ENCODE measurements at places on chromosomes 11 and 22.

GRCh38 chr11:34665077-34665835 is 44.4 kb downstream of the EHF start:
- DNase-seq = no peak

DNA sequence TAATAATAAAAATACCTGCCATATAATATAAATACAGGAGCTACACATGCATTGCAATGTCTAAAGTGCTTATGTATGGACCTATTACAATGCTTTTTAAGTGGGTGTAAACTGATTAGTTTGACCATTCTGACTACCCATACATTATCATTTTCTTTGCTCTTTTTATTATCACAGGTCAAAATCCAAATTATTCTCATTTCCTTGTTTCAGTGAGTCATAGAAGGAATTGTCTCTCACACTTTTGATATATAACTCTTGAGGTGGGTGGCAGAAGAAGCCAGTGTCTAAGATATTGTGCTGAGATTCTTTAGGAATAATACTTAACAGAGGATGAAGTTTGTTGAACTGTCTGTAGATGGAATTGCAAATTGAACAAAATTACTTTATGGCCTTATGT is 35.6 kb downstream of the GAS2 start:
- DNase-seq = no peak

GRCh38 chr11:87425943-87426342 is 388.2 kb downstream of the TMEM135 start:
- DNase-seq = no peak

DNA sequence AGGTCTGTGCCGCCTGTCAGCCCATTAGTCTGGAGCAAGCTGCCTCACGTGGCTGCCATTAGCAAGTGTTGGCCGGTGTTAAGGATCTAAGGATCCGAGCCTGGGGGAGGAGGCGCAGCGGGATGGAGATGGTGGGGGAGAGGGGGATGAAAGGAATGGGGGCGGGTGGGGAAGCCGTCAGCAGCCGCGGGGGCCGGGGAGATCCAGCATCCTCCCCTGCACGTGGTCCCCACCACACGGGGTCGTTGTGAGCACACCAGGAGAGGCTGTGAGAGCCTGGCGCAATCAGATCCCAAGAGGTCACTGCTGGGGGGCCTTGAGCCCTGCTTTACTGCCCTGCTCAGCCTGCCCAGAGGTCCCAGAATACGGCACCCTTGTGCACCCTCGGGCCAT is 7.3 kb downstream of the CABP7 start:
- DNase-seq = no peak

DNA sequence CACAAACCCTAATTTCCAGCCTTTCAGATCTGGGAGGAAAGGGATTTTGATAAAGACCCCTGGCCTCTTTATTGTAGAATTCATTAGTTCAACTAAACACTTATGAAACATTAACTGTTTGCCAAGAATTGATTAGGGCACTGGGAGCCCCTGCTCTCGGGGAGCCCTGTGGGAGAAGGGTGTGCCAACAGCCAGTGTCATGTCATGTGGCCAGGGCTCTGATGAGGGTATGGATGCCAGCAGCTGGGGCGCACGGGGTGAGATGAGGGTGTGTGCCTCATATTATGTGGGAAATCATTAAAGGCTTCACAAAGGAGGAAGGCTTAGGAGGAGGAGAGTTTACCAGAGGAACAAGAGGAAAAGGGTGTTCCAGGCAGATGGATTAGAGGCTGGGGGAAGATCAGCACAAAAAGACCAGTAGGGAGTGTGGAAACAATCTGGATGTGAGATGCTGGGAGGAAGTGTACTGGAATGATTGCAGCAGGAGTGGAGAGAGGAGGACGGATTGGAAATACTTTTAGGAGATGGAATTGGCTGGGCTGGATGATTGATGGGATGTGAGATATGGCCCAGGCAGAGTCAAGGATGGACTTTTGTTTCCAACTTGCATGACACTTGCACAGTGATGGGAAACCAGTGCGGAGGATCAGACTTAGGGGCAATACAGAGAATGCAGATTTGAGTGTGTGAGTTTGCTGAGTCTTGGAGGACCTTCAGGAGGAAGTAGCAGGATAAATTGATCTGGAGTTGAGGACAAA is 137.8 kb downstream of the CSNK2A3 start:
- DNase-seq = no peak

GRCh38 chr11:119888119-119888518 is 159.1 kb upstream of the NECTIN1 start:
- DNase-seq = no peak

DNA sequence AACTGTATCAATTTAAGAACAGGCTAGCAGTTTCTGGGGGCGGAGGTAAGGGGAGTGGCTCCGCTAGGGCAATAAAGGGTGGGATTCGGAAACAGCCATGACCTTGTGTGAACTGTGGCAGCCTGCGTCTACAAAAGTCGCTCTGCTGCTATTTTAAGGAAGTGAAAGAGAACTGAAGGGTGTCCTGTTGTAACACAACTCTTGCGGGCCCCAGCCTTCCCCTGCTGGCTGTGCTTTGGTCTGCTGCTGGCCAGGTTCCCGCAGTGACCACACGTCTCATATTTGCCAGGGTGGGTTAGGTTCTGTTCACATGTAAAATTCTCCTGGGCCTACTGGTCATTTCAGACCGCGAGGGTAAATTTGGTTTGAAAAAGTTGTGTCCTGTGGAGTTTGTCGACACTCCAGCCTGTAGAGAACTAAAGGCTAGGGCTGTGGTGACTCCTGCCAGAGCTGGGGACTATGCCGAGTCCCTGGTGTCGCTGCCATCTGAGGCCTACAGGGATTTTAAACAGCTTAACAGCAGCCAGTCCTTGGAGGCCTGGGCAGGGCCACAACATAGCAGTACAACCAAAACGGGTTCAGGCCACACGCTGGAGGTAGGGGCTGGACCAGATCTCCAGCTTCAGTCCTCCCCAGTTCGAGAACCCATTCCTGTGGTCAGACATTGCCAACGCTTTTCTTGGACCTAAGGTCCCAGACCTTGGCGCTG is 1.1 kb upstream of the PPFIBP2 start:
- no peak for DNase-seq

DNA sequence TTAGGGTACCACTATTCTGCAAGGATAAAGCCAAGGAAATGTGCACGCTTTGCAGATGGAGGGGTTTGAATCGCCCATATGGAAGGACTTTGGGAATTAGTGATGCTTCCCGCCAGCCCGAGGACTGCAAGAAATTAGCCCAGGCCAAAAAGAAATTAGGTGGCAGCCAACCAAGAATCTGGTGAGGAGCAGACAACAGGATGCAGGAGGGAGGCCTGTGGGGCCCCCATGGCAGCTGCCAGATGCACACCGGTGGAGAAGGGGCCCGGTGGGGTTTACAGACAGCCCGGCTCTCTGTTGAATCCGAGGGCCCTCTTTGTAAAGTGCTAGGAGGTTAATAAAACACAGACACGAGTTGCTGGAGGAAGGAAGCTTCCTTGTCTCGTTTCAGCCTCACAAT is 73.5 kb downstream of the TIMP3 start:
- DNase-seq = no peak

GRCh38 chr22:46622081-46622521 is 1.9 kb downstream of the GRAMD4 start:
- no peak for DNase-seq

GRCh38 chr11:70226183-70226582 is 23.1 kb downstream of the FADD start:
- no peak for DNase-seq

DNA sequence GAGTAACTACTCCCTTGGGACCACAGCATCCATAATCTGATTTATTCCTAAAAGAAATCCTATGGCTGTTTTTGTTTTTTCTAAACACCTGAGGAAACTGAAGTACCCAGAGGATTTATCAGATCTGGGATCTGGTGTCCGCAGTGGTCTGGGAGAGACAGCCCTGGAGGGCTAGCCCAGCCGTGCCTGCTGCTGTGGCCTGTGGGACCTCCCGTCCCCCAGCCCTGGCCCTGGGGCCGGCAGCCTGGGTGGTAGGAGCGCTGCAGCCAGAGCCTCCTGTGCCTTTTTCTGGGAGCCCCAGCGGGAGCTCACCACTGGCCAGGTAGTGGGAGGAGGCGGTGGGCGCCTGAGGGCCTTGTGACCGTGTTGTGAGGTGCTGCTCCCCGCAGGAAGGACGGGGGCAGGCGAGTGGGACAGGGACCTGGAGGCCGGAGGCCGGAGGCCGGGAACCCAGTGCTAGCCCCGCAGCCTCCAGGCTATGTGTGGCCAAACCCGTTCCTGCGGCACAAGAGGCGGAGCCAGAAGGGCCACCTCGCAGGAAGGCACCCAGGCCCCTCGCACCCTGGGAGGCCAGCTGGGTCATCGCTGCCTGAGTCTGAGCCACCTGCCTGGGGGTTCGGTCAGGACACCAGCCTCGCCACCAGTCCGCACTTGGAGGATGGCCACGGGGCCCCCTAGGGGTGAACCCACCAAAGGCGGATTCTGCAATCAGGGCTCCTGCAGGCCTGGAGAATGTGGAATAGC is 18.2 kb upstream of the C11orf96 start:
- no peak for DNase-seq
